ENCODE measurements at places on chromosomes 6 and 20. TPM values are rescaled to one million over a fixed set of nuclear protein-coding genes. Genes with fewer than 3 reads are reported as not detected.

Gene CFB
- total RNA-seq: 7.3 TPM

Gene PRDM13
- total RNA-seq: not detected

Gene RAET1E
- 10.4 TPM for total RNA-seq

Gene SLC17A3
- total RNA-seq: not detected

Gene GSTA3
- total RNA-seq: not detected

Gene POPDC3
- total RNA-seq: 45.1 TPM

Gene NMBR
- total RNA-seq: not detected

Gene SLC16A10
- total RNA-seq: not detected

Gene DOP1A
- total RNA-seq: 18.2 TPM

Gene PPP1R16B
- total RNA-seq: not detected

Gene KHDRBS2
- total RNA-seq: not detected

Gene HLA-DQA2
- total RNA-seq: not detected

Gene TFAP2A
- total RNA-seq: 2.5 TPM

Gene OR12D3
- total RNA-seq: not detected

Gene SOBP
- 1.9 TPM for total RNA-seq

Gene C20orf96
- 0.32 TPM for total RNA-seq

Gene SEC63
- 38.5 TPM for total RNA-seq

Gene SLC52A3
- not detected for total RNA-seq

Gene TMEM14A
- 64.0 TPM for total RNA-seq

Gene C20orf202
- total RNA-seq: not detected

Gene VGLL2
- total RNA-seq: not detected

Gene DUSP15
- total RNA-seq: not detected

Gene CRIP3
- total RNA-seq: not detected

Gene VPS52
- total RNA-seq: 32.3 TPM

Gene FERMT1
- total RNA-seq: 4.2 TPM

Gene PLEKHG1
- total RNA-seq: 0.11 TPM

Gene TP53TG5
- not detected for total RNA-seq

Gene BPIFB4
- total RNA-seq: not detected

Gene HM13
- total RNA-seq: 110 TPM

Gene GJA1
- total RNA-seq: 248 TPM

Gene ZNF343
- total RNA-seq: 11.0 TPM

Gene SLC32A1
- total RNA-seq: not detected

Gene C20orf173
- not detected for total RNA-seq

Gene MOG
- not detected for total RNA-seq

Gene KCNK16
- total RNA-seq: not detected

Gene LCA5
- total RNA-seq: 4.2 TPM

Gene APOM
- 3.3 TPM for total RNA-seq

Gene HLA-DOB
- total RNA-seq: not detected

Gene WFDC12
- not detected for total RNA-seq

Gene LKAAEAR1
- total RNA-seq: 3.7 TPM

Gene BYSL
- 11.0 TPM for total RNA-seq

Gene SMLR1
- not detected for total RNA-seq

Gene TCP11
- total RNA-seq: not detected

Gene ERVFRD-1
- total RNA-seq: not detected

Gene ADTRP
- total RNA-seq: 1.3 TPM

Gene PTK7
- total RNA-seq: 146 TPM

Gene SLC25A27
- 2.4 TPM for total RNA-seq

Gene TMEM217
- 4.6 TPM for total RNA-seq

Gene AKIRIN2
- total RNA-seq: 24.9 TPM

Gene DEFB129
- total RNA-seq: not detected

Gene AVP
- total RNA-seq: not detected

Gene DDAH2
- 93.3 TPM for total RNA-seq

Gene STMND1
- not detected for total RNA-seq

Gene ASXL1
- total RNA-seq: 38.8 TPM

Gene VNN1
- total RNA-seq: not detected
